ENCODE measurements at places on chromosomes 16 and 17.

DNA sequence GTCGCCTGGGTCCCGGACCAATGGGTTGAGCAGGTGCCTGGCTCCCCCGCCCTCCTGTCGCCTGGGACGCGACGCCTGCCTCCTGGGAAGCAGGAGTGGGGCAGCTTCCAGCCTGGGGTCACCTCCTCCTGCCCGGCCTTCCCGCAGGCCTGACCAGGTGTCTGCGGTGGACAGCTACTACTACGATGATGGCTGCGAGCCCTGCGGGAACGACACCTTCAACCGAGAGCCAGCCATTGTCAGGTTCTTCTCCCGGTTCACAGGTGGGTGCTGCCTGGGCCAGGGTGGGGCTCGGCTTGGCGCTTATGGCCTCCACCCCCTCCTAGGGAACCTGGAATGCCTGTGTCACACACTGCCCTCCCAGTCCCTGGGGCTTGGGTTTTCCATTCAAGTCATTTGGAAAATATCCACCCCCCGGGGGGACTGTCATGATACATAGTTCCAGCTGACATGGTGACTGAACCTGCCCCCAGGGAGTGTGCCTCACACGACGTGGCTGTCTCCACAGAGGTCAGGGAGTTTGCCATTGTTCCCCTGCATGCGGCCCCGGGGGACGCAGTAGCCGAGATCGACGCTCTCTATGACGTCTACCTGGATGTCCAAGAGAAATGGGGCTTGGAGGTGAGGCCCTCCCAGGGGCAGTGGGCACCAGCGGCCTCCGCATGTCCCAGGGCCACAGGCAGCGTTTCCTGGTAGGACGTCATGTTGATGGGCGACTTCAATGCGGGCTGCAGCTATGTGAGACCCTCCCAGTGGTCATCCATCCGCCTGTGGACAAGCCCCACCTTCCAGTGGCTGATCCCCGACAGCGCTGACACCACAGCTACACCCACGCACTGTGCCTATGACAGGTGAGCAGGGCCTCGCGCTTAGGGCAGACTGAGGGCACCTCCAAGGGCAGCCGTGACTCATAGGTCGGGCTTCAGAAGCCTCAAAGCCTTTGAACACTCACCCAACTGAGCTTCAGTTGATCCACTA lies 2.3 kb downstream of the DNASE1 start:
- DNase-seq: no peak

DNA sequence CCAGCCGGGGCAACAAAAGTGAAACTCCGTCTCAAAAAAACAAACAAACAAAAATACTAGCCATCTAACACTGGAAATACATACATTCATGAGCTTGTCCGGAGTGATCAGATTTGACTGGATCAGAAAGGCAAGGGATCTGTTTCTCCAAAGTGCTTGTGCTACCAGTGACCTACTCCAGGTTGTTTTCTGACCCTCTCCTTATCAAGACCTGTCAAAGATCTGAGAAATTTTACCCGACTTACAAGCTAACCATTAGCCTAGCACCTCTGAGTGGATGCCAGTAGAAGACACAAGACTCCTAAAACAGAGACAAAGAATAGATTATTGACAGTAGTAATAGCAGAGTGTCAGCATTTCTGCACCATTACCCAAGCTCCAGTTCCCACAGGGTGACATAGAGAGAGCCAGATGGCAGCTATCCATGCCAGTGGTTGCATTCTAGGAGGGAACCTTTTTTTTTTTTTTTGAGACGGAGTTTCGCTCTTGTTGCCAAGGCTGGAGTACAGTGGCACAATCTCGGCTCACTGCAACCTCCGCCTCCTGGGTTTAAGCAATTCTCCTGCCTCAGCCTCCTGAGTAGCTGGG lies 9.8 kb downstream of the ASPA start:
- DNase-seq: no peak

- DNase-seq: no peak
These were observed 18.7 kb upstream of the FOXF1 start for GRCh38 chr16:86491640-86492023.

DNA sequence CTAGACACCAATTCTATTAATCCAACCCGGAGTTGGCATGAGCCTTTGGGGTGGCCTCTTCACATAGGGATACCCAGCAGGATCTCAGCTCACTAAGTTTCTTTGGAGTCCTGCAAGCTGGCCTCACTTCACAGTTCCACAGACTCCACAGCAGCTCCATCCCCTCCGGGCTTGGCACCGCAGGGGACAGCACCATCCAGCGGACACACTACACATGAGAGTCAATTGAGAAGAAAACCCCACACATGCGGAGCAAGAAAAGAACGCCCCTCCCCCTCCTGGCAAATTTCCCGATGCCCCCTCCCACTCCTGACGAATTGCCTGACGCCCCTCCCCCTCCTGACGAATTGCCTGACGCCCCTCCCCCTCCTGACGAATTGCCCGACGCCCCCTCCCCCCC lies 31.1 kb downstream of the KLHDC4 start:
- no peak for DNase-seq

DNA sequence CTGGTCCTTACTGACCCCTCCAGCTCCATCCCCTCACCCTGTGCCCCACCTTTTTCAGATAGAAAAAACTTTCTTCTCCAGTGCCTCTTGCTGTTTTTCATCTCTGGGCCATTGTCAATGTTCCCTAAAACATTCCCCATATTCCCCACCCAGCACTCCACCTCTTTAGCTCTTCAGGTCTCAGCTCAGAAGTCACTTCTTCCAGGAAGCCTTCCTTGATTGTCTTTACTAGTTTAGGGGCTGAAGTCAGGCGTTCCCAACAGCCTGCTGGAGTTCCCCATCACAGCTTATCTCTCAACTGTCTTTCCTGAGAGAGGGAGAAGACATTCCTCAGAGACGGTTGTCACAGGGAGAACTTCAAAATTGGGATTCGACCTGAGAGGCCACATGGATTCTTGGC lies 1.3 kb upstream of the MMP2 start:
- no peak for DNase-seq

DNA sequence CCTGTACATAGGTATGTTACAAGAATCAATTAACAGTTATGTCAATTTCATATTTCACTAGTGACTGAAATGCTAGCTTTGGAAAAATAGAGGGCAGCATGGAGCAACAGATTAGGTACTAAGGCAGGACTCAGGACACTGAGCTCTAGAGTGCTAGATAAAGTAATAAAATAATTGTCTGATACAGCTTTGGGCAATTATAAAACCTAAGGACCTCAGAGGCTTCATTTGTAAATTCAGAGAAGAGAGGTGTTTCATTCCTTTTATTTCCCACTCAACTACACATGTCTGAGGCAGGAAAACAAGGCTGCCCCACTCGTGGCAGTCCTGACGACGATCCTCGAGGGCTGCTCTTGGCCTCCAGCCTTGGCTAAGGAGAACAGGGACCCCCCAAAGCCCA lies 81.5 kb downstream of the CA4 start:
- DNase-seq: no peak

- no peak for DNase-seq
These were observed 51.6 kb downstream of the PMP22 start for GRCh38 chr17:15213381-15214087.

- DNase-seq: no peak
These were observed 7.5 kb downstream of the TENT4B start for GRCh38 chr16:50160495-50161164.

- peak; percentile 43 for DNase-seq
These were observed at the start of gene NDUFB10 for GRCh38 chr16:1959269-1960039. TSS of gene NDUFB10 (plus strand) at chr16:1959538. CDS start at chr16:1959625, 87 bp downstream.

DNA sequence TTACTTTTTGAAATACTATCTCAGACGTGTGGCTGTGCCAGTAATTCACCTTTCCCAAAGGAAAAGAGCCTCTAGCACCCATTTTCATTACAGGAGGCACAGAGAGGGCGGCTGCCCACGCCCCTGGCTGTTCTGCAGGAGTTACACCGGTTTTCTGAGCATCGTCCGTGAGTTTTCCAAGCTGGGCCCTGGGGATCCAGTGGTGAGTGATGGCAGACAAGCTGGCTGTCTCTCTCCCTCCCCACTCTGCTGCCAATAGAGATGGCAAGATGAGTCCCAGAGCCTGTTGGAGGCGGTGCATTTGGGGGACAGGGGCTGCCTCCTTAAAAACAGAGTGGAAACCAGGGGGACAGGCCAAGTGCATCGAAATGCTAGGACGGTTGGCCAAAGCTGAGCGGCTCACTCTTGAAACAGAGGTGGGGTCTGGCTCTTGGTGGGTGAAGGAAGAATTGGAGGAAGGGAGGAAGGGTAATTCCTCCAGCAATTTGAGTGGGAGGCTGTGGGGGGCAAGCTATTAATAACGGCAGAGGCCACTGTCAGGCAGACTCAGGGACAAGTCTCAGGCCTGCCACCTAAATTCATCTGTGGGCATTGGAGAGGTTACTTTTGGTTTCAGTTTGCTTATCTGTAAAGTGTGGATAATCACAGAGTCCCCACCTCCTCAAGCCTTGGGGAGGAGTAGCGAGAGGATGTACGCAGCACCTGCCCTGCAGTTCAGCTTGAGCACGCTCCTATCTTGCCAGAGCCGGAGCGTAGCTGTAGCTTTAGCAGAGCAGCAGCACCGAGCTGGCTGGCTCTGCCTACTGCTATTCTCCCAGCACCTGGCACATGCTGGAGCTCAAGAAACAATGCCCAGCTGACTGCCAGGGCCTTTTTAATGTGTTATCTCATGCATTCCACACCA lies 7.5 kb upstream of the NOS2 start:
- DNase-seq: peak; percentile 57

DNA sequence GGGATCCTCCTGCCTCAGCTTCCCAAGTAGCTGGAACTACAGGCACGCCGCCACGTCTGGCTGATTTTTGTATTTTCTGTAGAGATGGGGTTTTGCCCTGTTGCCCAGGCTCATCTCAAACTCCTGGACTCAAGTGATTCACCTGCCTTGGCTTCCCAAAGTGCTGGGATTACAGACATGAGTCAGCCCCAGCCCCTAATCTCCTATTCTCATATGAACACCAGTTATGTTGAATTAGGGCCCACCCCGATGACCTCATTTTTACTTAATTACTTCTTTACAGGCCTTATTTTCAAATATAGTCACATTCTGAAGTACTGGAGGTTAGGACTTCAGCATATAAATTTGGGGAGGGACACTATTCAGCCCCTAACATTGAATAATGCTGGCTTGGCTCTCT lies 49.2 kb downstream of the ZNRF1 start:
- DNase-seq: no peak

DNA sequence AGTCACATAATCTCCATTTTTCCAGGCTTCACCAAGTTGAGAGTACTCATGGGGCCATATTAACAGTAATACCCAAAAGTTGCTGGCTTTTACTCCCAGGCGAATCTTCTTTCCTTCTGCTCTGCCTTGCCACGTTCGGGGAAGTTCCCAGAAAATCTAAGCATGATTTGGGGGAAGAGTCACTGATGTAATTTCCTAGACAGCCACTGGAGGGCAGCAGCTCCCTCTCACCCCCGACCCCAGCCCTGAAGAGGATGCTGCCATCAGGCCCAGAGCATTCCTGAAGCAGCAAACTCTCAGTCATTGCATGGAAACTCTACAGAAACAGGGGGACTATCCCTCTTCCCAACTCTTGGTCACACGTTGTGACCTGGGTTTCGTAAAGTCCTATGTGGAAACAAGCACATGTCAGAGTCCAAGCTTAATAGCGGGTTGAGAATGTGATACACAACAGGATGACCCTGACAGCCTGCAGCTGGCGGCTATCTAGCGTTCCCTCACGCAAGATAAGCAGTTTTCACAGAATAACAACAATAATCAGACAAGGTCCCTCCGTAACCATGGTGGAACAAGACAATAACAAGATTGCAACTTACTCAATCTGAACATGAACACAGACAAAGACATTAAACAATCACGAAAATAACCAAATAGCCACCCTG lies 43.8 kb upstream of the DHX40 start:
- peak; percentile 15 for DNase-seq

GRCh38 chr16:57938936-57939871 lies 31.7 kb downstream of the CNGB1 start:
- DNase-seq: peak; percentile 44

GRCh38 chr17:49280918-49281317 lies 50.3 kb upstream of the PHOSPHO1 start:
- DNase-seq: no peak

- DNase-seq: no peak
These were observed 127.3 kb downstream of the KATNIP start for GRCh38 chr16:27677263-27677662.

DNA sequence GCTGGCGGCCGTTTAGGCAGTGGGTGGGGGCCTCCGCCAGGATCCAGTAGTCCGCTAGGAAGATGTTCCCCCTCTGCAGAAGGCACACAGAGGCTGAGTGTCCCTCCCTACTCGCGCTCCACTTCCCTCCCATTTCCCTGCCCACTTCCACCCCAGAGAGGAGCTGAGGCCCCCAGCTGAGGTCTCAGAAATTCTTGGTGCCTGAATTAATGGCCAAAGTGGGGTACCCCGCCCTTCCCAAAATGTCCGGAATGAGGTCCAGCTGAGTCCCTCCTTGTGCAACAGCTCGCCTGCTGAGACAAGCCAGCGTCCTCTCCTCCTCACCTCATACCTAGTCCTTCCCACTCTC lies 7.9 kb downstream of the ALOXE3 start:
- DNase-seq: no peak

DNA sequence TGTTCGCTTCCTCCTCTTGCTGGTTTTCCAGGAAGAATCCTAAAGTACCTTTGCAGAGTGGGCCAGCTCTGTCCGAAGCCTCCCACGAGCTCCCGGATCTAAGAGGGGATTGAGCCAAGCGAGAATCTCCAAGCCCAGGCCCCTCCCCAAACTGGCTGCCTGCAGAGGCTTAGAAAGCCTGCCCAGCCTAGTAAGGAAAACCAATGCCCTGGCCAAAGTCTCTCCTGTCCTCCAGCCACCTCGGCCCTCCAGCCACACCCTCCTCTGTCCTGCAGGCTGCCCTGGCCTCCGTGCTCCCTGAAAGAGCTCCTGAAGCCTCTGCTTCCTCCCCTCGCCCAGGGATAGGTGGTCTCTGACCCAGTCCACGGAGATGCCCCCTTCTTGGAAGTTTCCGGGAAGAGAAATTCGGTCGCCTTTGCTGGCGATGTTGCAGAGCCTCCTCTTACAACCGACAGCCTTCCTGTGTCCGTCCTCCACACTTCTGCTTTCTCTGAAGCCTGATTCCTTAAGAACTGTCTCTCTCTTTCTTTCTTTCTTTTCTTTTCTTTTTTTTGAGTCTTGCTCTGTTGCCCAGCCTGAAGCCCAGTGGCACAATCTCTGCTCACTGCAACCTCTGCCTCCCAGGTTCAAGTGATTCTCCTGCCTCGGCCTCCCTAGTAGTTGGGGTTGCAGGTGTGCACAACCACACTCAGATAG lies 54.9 kb upstream of the TOB1 start:
- DNase-seq: no peak

- no peak for DNase-seq
These were observed 142.0 kb upstream of the CCL2 start for GRCh38 chr17:34113089-34113488.
